Left hindlimb (tissue), 1 donor: ENCODE measurements at places on chromosomes 1 and 21.

- no peak for DNase-seq
Observed at GRCh38 chr1:31688233-31688918, 15.4 kb downstream of the COL16A1 start.

DNA sequence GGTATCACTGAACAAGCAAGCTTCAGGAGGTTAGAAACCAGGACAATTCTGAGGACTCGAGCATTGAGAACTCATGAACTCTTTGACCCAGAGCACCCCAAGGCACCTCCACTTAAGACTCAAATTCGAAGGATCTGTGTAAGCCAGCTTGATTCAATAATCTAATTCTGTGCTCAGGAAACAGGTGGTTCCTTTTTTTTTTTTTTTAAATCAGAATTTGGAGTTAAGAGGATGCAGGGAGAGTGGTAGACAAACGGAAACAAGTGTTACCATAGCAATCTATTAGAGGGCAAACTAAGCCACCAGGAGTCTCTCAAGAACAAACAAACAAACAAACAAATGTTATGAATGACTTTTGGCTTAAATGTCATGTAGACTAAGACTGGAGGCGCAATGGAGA lies 53.8 kb upstream of the DPH5 start:
- no peak for DNase-seq

- no peak for DNase-seq
Observed at GRCh38 chr21:24456358-24456757, 1150.9 kb downstream of the MRPL39 start.

DNA sequence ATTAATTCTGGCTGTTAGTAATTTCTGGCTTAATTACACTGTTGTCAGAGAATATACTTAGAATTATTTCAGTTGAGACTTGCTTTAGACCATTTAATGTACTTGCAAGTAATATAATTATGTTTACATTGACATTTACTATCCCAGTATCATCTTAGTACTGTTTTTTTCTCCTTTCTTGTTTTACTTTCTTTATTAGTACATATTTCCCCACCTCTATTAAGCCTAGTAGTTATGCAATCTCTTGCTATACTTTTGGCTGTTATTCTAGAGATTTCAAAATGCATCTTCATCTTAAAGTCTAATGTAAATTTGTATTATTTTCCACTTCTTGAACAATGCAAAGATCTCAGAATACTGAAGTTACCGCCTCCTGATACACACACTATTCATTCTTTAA lies 24.4 kb downstream of the BRWD1 start:
- no peak for DNase-seq

GRCh38 chr1:15155888-15156741 lies 2.6 kb downstream of the TMEM51 start:
- peak; percentile 68 for DNase-seq

GRCh38 chr1:30840904-30841598 lies 67.5 kb downstream of the SDC3 start:
- no peak for DNase-seq

GRCh38 chr1:208115924-208116640 lies 128.1 kb downstream of the PLXNA2 start:
- no peak for DNase-seq
